Right ventricle myocardium inferior (tissue), 1 donor: ENCODE measurements at places on chromosomes 12 and 14. TPM values are rescaled to one million over a fixed set of nuclear protein-coding genes. Genes with fewer than 3 reads are reported as not detected.

The TMCC3 gene
- 1.5 TPM for total RNA-seq

The OR10P1 gene
- not detected for total RNA-seq

The COX8C gene
- 0.51 TPM for total RNA-seq

The GNB3 gene
- total RNA-seq, result 4.0 TPM

The GNPNAT1 gene
- total RNA-seq, result 5.2 TPM

The GPR33 gene
- not detected for total RNA-seq

The SLC22A17 gene
- 10.1 TPM for total RNA-seq

The NXPH4 gene
- total RNA-seq, result 0.60 TPM

The TMEM132C gene
- 2.6 TPM for total RNA-seq

The EXOC3L4 gene
- total RNA-seq, result 1.2 TPM

The GARIN6 gene
- not detected for total RNA-seq

The STAC3 gene
- 1.2 TPM for total RNA-seq

The ANO2 gene
- 19.5 TPM for total RNA-seq

The JDP2 gene
- total RNA-seq, result 27.2 TPM

The MYRFL gene
- 0.11 TPM for total RNA-seq

The ZNF705A gene
- total RNA-seq, result not detected

The HRK gene
- total RNA-seq, result 0.11 TPM

The RFLNA gene
- total RNA-seq, result 0.19 TPM

The HCAR1 gene
- 0.08 TPM for total RNA-seq

The E2F7 gene
- total RNA-seq, result 0.14 TPM
